ENCODE measurements at places on chromosomes 2 and 18. TPM values are rescaled to one million over a fixed set of nuclear protein-coding genes. Genes with fewer than 3 reads are reported as not detected.

DNA sequence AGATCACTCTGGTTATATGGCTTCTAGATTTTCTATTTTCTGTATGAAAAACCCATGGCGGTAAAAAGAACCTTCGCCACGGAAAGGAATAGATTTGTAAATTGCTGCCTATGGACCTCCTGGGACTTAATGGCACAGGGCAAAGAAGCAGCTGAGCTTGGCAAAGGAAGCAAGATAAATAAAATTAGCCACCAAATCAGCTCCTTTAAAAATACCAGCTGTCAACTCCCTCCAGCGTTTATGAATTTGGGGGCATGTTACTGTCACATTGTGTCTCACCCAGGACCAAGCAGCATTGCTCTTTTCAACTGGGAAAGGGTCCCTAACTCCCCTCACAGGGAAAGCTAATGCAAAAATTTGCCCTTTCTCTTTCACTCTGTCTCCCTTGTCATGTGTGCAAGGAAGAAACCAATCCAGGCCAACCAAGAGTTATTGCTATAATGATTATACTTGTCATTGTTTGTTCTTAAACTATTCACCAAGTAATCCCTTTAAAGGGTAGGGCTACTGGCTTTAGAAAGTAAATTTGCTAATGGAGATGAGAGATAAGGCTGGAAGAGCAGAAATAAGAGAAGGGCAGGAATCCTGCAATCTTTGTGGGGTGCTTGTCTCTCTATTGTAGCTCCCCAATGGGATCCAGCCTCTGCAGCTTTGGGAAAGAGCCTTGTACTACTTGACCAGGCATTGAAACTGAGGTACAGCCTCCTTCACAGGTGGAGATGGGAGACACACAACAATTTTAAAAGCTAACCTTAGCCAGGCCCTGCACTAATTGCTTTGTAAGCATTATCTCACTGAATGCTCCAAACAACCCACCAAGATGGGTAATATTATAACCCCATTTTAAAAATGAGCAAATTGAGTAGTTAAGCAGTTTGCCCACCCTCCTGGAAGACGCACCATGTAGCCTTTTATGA is 119.1 kb upstream of the KLF7 start:
- H3K27ac ChIP-seq = peak overlapping the region; percentile 72
- no peaks in the 10 kb centered on the region for H3K27me3 ChIP-seq
- no peaks in the 10 kb centered on the region for H3K36me3 ChIP-seq
- no peak for DNase-seq
- no peak overlapping the region for H3K4me3 ChIP-seq

DNA sequence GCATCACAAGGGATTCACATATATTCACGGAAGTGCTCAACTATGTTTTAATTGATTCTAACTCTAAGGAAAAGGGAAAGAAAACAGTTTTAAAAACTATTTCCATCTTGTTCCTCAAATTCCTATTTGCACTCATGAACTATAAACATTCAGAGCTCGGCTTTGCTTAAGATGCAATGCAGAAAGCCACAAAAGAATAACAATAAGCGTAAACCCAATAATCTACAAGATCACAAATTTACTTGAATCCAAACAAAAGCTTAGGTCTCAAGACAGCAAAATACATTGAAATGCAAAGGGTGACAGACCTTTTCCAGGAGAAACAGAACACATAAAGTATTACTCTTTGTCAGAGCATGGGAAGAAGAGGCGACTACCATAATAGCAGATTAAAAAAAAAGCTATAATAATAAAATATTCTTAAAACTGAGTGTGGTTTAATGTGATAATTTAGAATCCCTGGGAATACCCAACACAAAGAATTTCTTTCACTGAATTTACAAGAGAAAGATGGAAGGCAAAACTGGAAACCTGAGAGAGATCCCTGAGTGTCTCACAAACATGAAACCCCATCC is 1094.9 kb downstream of the LRP1B start:
- H3K4me1 ChIP-seq = no peaks in the 10 kb centered on the region
- H3K27ac ChIP-seq = no peak overlapping the region
- no peak for DNase-seq
- no peaks in the 10 kb centered on the region for H3K27me3 ChIP-seq
- no peaks in the 10 kb centered on the region for H3K36me3 ChIP-seq

DNA sequence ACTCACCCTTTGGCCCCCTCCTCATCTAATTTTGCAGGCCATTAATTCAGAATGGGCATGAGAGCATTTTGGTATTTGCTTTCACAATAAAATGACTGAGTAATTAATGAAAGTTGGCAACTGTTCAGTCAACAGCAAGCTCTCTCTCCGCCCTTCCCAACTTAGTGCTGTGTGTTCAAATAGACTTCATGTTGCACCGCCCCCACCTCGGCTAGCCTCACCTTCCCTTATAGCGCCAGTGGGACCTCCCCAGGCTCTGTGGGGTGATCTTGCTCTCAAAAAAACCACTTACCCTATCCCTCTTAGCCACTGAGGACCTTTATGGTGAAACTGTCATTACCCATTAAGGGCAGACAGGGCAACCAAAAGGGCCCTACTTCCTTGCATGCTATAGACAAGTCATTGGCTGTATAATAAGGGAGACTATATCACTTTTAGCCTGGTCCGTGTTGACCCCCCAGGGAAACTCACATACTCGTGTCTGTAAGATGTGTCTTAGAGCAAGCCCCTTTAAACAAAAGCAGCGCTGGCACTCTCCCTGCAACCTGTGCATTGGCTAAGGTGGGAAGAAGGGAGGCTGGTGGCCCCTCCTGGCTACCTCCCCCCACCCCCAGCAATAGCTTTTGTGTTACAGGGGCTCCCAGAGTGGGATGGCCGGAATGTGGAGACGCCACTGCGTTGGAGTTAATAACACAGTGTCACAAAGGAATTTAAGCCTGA is 15.2 kb downstream of the EN1 start:
- no peak for DNase-seq
- no peaks in the 10 kb centered on the region for H3K36me3 ChIP-seq
- H3K4me1 ChIP-seq = peaks cover 16% of the 10 kb centered on the region

- H3K27ac ChIP-seq = peak overlapping the region; percentile 100
- no peaks in the 10 kb centered on the region for H3K36me3 ChIP-seq
- peaks cover 72% of the 10 kb centered on the region for H3K4me1 ChIP-seq
- DNase-seq = no peak
- peak overlapping the region; percentile 94 for H3K4me3 ChIP-seq
- H3K27me3 ChIP-seq = no peaks in the 10 kb centered on the region
Observed at GRCh38 chr18:48945953-48946217, 4.9 kb downstream of the SMAD7 start.

The SERPINB12 gene
- not detected for polyA plus RNA-seq
